CD4-positive, CD25-positive, alpha-beta regulatory T cell (primary cell): ENCODE measurements at places on chromosomes 3 and 15.

DNA sequence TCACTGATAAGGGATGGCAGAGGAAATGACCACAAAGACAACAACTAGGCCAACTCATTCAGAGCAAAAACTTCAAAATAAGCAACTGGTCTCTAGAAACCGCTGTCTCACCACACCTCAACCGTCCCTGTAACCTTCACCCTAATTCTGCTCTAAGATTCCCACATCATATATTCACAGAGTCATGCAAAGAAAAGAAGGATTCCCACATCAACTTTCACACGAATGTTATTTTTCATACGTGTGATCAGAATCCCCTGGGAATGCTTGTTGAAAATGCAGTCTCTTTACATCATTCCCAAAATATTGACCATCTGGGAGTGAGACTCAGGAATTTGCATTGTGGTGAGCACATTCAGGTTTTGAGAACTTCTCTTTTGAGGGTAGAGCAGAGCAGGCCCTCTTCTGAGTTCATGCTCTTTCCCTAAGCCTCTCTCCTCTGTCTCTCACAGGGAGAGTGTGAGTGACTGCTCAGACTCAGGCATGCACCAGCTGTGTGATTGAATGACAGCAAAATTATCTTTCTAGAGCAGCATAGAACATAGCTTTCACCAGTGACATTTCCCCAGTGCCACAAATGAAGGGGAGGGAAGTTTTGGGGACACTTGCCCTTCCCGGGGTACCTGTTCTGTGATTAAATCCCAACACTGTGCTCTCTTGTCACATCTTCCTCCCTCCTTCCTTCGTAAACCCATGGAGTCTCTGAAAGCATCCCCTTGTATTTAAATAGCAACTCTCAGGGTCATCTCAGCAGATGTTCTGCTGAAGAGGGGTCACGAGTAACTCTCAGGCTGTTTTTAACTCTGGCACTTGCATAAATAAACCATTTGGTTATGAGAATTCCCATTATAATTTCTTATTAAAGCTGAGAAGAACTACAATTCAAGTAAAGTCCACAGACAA is 170.9 kb downstream of the PLCL2 start:
- H3K36me3 ChIP-seq = peaks cover 18% of the 10 kb centered on the region
- H3K4me1 ChIP-seq = peaks cover 8% of the 10 kb centered on the region
- no peak overlapping the region for H3K4me3 ChIP-seq

- no peak for DNase-seq
- H3K27ac ChIP-seq = no peak overlapping the region
- no peaks in the 10 kb centered on the region for H3K27me3 ChIP-seq
These were observed 5.3 kb downstream of the CHST2 start for GRCh38 chr3:143124601-143125520.

DNA sequence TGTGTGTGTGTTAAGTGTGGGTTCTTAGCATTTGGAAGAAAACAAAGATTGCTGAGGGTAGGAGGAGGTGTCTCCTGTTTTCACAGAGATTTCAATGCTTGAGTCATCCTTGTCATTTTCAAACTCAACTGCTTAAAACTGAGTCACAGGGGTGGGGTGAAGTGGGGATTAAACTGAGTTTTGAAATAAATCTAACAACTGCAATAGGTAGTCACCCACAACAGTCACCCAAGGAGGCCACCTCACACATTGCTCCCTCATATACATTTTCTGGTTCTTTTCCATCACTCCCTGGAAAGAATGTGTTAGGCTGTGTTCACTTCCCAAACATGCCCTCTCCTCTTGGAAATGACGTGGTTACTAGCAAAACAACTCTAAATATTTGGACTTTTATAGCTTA is 187.7 kb upstream of the CMC1 start:
- no peak overlapping the region for H3K27ac ChIP-seq
- no peak overlapping the region for H3K4me3 ChIP-seq
- DNase-seq = no peak
- no peaks in the 10 kb centered on the region for H3K27me3 ChIP-seq
- H3K36me3 ChIP-seq = no peaks in the 10 kb centered on the region

- H3K4me1 ChIP-seq = no peaks in the 10 kb centered on the region
- H3K36me3 ChIP-seq = no peaks in the 10 kb centered on the region
- DNase-seq = no peak
These were observed 40.1 kb upstream of the PSMD6 start for GRCh38 chr3:64063207-64063982.

DNA sequence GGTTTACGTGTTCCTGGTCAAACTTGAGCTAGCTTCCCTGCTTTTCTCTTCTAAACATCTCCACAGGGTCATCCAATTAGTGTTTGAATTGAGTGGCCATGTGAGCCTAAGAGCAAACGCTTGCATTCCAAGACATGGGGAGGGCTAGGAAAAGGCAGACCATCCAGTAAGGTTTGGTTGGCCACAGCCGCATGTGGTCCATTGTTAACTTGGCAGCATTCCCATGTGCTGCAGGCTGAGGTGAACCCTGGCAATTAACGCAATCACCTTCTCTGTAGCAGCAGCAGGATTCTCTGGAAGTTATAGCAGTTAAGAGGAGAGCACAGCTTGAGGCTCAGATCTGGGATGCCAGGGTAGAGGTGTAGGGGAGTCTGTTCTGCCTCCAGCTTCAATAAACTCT is 502.2 kb upstream of the LMCD1 start:
- no peak for DNase-seq
- H3K27ac ChIP-seq = no peak overlapping the region
- no peak overlapping the region for H3K4me3 ChIP-seq
- H3K27me3 ChIP-seq = no peaks in the 10 kb centered on the region
